ENCODE measurements at places on chromosomes 4 and X.

DNA sequence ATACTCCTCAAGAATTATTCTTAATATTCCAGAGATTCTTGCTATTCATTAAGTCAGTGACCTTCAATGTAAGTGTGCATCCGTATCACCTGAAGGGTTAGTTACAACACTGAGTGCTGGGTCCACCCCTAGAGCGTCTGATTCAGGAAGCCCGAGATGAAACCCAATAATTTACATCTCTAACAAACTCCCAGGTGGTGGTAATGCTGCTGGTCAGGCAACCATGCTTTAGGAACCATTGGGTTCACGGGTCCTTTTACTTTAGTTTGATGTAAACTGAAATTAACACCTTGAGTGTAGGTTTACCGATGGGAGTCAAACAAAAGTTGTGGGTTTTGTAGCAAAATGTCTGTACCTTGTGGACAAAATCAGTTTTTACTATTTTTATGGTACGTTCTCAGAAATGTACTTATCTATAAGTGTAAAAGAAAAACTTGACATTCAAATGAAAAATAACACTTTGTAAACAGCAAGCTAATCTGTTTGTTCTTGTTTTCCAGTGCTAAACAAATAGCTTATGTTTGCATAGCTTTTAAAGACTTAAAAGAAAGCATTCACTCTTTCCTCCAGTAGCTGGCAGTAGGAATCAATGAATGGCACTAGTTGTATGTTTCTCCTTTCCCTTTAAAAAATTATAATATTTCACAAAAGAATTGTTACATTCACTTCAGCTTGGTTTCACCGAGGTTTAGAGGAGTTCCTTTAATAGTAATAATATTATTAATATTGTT, 32.7 kb downstream of the ACE2 start:
- no peak for DNase-seq

DNA sequence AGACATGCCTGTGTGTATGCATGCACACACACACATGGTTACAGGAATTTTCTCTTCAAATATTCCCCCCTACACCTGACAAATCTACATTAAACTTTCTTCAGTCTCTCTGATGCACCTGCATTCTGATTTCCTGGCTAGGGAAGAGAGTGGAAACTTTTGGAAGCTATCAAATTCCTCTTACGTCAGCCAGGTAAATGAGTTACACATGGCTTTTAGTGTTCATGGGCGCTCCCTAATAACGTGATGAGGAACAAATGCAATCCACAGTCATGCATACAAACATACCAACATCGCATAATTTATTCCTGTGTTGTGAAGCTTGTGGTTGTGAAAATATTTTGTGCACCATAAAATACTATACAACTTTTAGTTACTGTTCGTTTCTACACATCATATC, 34.9 kb downstream of the BMP3 start:
- no peak for DNase-seq

GRCh38 chr4:9994246-9994847, 26.9 kb downstream of the SLC2A9 start:
- DNase-seq = no peak

GRCh38 chrX:149939655-149939904, 1.3 kb upstream of the EOLA2 start:
- DNase-seq = no peak

DNA sequence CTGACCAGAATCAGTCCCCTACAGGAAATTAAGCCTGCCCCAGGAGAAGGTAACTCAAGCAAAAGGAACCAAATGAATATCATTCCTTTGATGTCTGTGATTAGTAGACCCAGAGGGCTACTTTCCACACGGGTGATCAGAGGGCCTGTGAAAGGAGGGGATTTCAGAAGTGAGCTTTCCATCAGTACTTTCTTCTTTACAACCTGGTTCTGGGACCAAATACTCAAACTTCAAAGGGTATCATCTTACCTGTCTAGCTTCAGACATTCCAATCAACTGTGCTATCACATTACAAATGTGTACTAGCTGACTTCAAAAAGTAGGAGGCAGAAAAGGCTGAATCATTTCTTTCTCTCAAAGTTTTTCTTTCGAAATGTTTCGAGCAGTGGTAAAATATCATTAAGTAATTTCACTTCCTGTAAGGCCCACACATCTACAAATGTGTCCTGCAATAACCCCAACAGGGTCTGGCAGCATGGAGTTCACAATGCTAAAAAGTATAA, 23.9 kb downstream of the ACSL4 start:
- DNase-seq = peak; percentile 74

- DNase-seq = no peak
Observed at GRCh38 chrX:120751683-120752082, 121.8 kb upstream of the C1GALT1C1 start.

GRCh38 chr4:189092581-189092980, 848.1 kb upstream of the FRG1 start:
- peak; percentile 39 for DNase-seq
